ENCODE measurements at places on chromosomes 2 and 18.

GRCh38 chr2:196449083-196449482 lies 190.4 kb upstream of the CCDC150 start:
- no peak for DNase-seq

- DNase-seq, result no peak
These were observed 153.8 kb upstream of the SIX3 start for GRCh38 chr2:44787663-44788062.

DNA sequence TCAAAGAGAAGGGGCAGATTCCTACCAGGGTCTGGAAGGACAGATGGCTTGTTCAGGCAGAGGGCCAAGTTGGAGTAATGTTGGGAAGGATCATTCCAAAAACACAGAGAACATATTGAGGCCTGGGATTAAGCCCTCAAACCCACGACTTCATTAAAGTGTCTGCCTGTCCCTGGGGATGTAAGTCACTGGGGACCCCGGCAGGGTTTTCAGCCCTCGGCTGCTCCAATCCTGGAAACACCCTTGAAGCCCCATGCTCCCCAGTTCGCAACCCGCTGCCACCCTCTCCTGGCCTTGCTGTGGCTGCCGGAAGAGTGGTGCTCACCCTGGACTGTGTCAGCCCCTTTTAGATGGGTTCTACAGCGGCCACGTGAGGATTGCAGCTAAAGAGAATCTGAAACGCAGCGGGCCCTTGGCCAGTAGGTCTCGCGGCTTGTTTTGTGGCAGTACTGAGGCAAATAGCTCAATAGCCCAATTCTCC lies 79.9 kb downstream of the EPAS1 start:
- peak; percentile 38 for DNase-seq

- DNase-seq, result peak; percentile 88
These were observed 123.9 kb upstream of the CD302 start for GRCh38 chr2:159921752-159922404.

GRCh38 chr2:233693963-233694362 lies 1.3 kb downstream of the UGT1A6 start:
- DNase-seq, result no peak

- DNase-seq, result no peak
These were observed 160.9 kb upstream of the EPC2 start for GRCh38 chr2:148483665-148484064.

DNA sequence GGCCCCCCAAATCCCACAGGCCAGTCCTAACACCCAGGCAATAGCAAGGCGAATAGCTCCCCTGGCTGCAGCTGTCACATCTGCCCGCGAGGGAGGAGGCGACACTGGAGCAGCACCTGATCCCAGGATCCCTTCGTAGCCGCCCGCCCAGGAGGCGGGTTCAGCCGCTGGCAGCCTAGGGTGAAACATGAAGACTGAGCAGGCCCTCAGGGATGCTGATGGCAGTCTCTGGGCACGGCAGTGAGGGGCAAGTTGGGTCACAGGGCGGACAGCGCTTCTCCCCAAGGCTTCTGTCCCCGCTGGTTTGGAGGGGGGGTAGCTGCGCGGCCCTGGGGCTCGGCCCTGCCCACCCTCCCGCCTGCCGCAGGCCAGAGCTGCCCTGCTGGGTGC lies 1.9 kb downstream of the DNMT3A start:
- no peak for DNase-seq

- DNase-seq, result no peak
These were observed 77.2 kb downstream of the CD28 start for GRCh38 chr2:203783496-203784203.

- DNase-seq, result no peak
These were observed 399.8 kb downstream of the TMEM182 start for GRCh38 chr2:103161456-103162289.

- no peak for DNase-seq
These were observed 190.1 kb downstream of the HAUS1 start for GRCh38 chr18:46294318-46294717.

DNA sequence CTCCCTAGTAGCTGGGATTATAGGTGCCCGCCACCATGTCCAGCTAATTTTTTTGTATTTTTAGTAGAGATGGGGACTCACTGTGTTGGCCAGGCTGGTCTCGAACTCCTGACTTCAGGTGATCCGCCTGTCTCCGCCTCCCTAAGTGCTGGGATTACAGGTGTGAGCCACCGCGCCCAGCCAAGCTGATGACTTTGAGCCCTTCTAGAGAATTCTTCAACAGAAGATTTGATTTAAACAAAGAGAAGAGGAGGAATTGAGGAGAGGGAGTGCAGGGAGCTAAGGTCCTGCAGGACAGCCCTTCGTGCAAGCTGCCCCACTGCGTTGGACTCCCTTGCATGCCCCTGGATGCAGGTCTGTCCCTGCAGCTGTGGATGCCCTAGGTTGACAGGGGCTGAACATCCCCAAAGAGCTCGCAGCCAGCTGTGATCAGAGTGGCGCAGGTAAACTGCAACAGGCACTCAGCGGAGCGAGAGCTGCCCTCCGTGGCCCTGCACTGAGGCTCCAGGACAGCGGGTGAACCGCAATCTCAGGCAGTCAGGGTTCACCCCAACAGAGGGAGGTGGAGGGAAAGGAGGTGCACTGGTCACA lies 13.7 kb downstream of the ADRA2B start:
- peak; percentile 42 for DNase-seq
